ENCODE measurements at places on chromosomes 12 and 14. TPM values are rescaled to one million over a fixed set of nuclear protein-coding genes. Genes with fewer than 3 reads are reported as not detected.

The INHBC gene
- total RNA-seq, result not detected

The TBX5 gene
- not detected for total RNA-seq

The SYNE2 gene
- total RNA-seq, result 125 TPM

The PLEK2 gene
- total RNA-seq, result not detected

The NRXN3 gene
- total RNA-seq, result 48.9 TPM

The FOXG1 gene
- total RNA-seq, result 54.8 TPM

The SMARCD1 gene
- 55.3 TPM for total RNA-seq

The C1QL4 gene
- total RNA-seq, result under 0.01 TPM

The LTBR gene
- 0.98 TPM for total RNA-seq

The CELA1 gene
- total RNA-seq, result not detected

The PPP4R4 gene
- total RNA-seq, result 0.49 TPM

The MIP gene
- total RNA-seq, result not detected

The REP15 gene
- total RNA-seq, result 1.7 TPM

The KRT83 gene
- not detected for total RNA-seq

The DAO gene
- total RNA-seq, result not detected

The TAS2R14 gene
- 9.8 TPM for total RNA-seq

The PTCSC3 gene
- total RNA-seq, result not detected

The BIN2 gene
- total RNA-seq, result 0.74 TPM

The SLCO1A2 gene
- total RNA-seq, result 11.1 TPM

The EP400 gene
- 21.6 TPM for total RNA-seq

The CCDC175 gene
- 2.0 TPM for total RNA-seq

The LGR5 gene
- total RNA-seq, result under 0.01 TPM

The TAS2R46 gene
- total RNA-seq, result 5.7 TPM

The SLC5A8 gene
- total RNA-seq, result 2.2 TPM

The PLCZ1 gene
- total RNA-seq, result 0.25 TPM

The KCNJ8 gene
- 4.2 TPM for total RNA-seq

The EML1 gene
- total RNA-seq, result 110 TPM

The TMEM116 gene
- total RNA-seq, result 12.5 TPM

The GDF3 gene
- total RNA-seq, result not detected

The NANOG gene
- total RNA-seq, result not detected

The KCNMB4 gene
- 32.0 TPM for total RNA-seq

The CALCOCO1 gene
- 53.1 TPM for total RNA-seq

The PRH1 gene
- total RNA-seq, result 50.6 TPM

The HELB gene
- total RNA-seq, result 3.9 TPM

The CNTN1 gene
- total RNA-seq, result 376 TPM

The CLEC1B gene
- total RNA-seq, result not detected

The RNASE7 gene
- not detected for total RNA-seq

The BDKRB2 gene
- 0.25 TPM for total RNA-seq

The KRT78 gene
- total RNA-seq, result not detected

The CD4 gene
- total RNA-seq, result 2.2 TPM

The KRT85 gene
- total RNA-seq, result not detected

The NEMF gene
- total RNA-seq, result 95.4 TPM

The ACSS3 gene
- 6.9 TPM for total RNA-seq

The NELL2 gene
- total RNA-seq, result 1,352 TPM
